H4 (cell line): ENCODE measurements at places on chromosomes 6 and 20.

GRCh38 chr6:23735151-23735550 lies 390.9 kb upstream of the NRSN1 start:
- DNase-seq: no peak

DNA sequence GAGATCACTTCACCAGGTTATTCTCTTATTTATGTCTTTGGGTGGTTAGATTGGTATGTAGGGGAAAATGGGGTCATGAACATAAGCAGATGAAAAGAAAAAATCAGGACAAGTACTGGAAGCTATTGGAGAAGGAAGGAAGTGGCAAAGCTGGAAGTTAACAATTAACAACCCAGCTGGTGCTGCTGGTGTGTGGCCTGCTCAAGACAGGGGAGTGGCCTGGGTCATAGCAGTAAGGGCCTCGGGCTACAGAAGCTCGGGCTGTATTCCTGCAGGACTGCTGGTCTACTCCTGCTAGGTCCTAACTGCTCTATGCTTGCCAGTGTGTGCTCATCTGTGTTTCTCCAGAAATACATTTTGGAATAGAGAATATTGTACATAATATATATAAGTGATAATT lies 19.6 kb downstream of the MYLIP start:
- no peak for DNase-seq

- no peak for DNase-seq
These were observed 9.9 kb downstream of the ETV7 start for GRCh38 chr6:36377594-36377993.

- no peak for DNase-seq
These were observed 2.8 kb upstream of the RNF24 start for GRCh38 chr20:4018023-4018748.

- peak; percentile 71 for DNase-seq
These were observed 48.1 kb downstream of the KCNS1 start for GRCh38 chr20:45052698-45053429.

DNA sequence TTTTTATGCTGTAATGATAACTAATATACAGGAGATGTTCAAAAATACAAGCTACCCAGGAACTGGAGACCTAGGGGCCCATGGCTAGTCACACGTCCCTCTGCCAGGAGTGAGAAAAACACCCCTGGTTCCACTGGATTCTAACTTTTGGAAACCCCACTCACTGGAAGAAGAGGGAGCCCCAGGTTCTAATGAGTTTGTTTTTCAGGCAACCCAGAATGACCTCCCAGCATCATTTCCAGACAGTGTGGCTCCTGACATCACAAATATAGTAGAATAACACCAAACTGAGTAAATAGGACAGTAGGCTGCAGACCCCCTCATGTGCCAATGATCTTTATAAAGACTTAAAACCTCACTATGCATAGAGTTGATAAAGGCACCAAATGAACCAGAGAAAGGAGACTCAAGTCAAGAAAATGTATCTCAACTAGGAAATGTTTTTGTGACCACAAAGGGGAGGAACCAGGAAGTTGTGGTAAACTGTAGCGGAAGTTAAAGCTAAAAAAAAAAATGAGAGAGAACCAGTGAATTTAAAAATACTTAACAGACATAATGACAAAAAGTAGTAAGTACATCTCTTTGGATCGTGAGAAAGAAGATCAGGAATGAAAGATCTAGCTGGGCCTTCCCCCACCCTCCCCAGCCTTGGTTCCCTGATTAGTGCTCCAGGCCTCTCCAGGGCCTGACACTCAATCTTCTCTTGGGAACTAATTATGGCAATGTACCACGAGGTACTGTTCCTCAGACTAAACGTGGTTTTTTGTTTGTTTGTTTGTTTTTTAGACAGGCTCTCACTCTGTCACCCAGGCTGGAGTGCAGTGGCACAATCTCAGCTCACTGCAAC lies 19.8 kb downstream of the HLA-E start:
- peak; percentile 34 for DNase-seq

DNA sequence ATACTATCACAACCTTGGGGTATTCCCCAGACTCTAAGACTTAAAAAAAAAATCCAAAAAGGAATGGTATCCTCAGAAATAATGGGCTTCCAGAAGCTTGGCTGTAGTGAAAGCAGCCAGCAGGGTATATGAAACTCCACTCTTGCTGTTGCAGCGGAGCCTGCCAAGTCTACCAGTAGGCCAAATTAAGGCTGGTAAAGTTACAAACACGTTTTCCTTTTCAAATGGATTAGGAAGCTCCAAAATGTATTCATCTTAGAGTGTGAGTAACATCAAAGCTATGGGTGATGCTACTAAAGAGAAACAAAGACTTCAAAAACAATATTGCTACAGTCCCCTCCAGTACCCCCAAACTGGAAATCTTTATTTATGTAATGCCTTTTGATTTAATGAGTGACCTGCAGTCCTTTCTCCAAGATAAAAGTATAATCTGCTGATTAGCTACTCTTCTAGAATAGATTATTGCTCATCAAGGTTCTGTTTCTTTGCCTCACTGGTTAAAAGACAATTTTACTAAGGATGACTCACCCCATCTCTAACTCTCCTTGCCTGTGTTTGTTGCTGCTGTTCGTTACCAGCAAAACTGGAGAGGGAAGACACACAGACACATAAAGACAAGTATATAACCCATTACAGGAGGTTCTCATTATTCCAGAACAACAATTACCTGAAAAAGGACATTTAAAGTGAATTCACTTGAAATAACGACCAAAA lies 84.9 kb downstream of the BTBD9 start:
- DNase-seq: no peak

DNA sequence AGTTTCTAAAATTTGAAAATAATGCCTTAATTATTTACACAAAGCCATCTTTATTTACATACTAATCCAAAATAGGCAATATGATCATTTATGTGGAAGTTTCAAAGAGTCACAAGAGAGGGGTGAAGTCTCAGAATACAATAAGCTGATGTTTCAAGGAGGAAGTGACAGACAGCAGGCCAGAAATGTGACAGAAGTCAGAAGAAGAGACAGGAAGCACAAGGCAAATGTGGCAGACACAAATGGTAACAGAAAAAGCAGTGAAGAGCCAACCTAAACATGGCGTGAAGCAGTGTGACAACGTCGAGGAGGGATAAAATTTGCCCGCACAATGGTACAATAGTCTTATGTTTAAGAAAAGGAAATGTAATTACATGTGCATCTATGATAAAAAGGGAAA lies 59.8 kb downstream of the SHPRH start:
- no peak for DNase-seq

DNA sequence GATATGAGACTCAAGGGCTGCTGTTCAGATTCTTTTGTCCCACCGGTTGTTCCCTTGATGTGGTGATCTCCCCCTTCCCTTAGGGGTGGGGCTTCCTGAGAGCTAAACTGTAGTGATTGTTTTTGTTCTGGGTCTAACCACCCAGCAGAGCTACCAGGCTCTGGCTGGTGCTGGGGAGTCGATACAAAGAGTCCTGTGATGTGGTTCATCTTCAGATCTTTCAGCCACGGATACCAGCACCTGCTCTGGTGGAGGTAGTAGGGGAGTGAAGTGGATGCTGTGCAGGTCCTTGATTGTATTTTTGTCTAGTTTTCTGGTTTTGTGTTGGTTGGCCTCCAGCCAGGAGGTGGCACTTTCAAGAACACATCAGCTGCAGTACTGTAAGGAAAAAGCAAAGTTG lies 801.6 kb downstream of the EPHA7 start:
- no peak for DNase-seq

GRCh38 chr6:24861934-24862333 lies 63.2 kb upstream of the ARMH2 start:
- no peak for DNase-seq

- DNase-seq: no peak
These were observed 42.8 kb upstream of the TAF8 start for GRCh38 chr6:42007286-42008137.

DNA sequence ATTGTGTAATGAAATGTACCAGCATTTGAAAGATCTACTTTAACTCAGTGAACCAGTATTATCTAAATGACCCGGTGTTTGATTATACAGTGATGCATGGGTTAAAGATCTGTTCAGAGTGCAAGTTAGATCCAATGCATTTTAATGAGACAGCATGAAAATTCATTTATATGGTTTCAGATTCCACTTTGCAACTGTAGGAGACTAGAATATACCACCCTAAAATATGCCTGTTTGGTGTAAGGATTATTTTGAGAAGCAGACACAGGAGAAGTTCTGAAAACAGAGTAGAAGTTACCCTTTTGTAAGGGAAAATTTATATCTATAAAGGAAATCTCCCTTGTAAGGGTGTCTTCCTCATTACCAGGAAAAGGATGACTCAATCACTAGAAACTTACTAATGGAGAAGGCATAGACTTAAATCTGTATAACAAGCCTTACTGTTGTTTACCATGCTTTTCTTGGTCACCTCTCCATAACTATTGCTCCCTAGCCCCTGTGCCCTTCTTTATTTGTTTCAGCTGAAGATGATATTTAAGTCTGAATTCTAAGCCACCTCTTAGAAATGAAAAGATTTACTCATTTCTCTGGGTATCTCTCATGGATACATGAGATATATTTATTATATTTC lies 105.4 kb downstream of the NCOA3 start:
- DNase-seq: no peak

GRCh38 chr6:158816329-158816728 lies 2.8 kb downstream of the EZR start:
- DNase-seq: no peak

GRCh38 chr6:5866547-5867051 lies 140.1 kb downstream of the NRN1 start:
- peak; percentile 67 for DNase-seq

DNA sequence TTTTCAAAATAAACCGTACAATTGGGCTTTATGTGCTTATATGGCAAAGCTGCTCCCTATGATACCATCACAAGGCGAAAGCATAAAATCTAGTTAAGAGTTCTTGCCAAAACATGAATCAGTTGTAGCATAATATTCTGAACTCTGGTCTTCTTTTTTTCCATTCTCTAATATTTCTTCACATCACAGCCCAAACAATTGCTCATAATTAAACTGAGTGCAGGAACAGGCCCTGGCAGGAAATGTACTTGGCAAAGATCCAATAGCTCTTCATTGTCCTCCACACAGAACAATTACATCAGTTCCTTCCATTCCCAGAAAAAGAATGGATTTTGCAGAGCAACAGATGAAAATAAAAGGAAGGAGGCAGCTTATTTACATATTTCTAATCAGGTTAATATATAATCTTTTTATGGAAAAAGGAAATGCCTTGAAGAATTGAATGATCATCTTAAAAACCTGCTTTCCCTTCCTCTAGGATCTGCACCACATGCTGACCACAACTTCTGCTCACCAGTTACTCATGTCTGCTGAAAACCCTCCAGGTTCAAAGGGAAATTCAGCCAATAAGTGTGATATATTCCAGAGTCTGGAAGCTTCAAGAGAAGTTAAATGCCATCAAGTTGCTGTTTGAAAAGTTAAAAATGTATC lies 123.3 kb upstream of the COL21A1 start:
- DNase-seq: peak; percentile 81

GRCh38 chr6:131251590-131252199 lies 116.4 kb downstream of the AKAP7 start:
- DNase-seq: no peak

DNA sequence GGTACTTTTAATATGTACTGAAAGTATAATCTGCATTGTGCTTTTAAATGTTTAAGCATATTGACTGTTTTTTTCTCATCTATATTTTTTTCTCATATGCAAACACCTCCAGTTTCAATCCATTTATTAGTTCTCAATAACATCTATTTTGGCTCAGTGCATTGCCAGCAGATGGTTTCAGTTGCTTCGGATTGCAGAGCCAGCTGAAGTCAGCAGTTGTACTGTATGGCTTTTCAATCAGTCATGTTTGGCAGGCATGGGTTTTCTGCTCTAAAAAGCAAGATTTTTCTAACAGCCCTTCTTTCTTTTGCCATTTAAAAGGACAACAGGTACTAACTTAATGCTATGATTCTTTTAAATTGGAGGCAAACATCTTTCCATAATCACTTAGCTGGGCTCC lies 121.2 kb downstream of the CD109 start:
- no peak for DNase-seq

DNA sequence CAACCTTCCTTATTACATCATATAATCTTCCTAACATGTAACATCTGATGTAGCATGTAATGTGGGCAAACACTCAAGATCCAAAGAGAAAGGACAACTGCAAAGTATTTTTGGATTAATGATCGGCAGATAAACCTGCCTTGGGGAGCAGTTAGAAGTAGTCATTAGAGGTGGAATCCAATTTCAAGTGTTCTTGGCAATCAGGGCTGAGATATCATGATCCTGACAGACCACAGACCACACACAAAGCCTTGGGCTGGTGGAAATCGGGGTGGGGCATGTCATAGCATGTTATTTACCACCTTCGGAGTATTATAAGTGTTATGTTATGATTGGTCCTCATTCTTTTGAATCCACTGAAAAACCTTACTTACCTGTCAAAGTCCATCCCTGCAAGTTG lies 16.3 kb downstream of the NCOA5 start:
- DNase-seq: no peak

DNA sequence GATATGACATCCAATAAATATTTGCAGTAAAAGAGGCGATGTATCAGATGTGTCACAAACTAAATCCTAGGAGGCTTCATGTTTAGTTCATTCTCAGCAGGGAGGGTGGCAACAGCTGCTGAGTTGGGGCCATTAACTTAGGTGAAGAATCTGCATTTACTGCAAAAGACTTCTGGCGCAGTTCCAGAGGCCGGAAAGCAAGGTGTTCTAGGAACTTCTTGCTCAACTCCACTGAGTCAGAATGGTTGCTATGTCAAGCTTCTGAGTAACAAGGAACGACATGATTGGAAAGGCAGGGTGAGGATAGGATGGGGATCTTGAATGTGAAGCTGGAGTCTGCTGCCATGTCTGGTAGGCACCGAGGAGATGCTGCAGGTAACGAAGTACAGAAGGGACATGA lies 11.7 kb downstream of the ADNP start:
- DNase-seq: peak; percentile 17

DNA sequence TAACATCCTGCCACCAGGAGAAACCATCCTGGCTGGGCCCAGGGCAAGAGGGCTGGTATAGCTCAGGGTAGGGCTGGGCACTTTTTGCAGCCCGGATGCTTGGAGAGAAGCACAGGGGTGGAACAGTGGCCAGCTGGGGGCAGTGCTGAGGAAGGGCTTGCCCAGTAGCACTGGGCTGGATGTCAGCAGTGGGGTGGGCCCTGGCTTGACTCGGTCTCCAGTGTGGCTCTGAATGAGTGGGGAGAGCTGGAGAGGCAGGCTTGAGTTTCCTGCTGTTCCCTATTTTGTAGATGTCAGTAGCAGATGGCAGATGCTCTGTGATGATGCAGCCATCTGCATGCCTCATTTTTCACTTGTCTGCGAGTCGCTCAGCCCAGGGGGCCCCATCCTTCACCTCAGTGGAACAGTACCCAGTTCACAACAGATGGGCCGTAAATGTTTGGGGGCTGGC lies 56.3 kb upstream of the TULP1 start:
- DNase-seq: no peak

GRCh38 chr20:58790454-58790853 lies 60.2 kb downstream of the GNAS-AS1 start:
- DNase-seq: no peak

- DNase-seq: no peak
These were observed 871 bp upstream of the SYNDIG1 start for GRCh38 chr20:24468401-24469115.

DNA sequence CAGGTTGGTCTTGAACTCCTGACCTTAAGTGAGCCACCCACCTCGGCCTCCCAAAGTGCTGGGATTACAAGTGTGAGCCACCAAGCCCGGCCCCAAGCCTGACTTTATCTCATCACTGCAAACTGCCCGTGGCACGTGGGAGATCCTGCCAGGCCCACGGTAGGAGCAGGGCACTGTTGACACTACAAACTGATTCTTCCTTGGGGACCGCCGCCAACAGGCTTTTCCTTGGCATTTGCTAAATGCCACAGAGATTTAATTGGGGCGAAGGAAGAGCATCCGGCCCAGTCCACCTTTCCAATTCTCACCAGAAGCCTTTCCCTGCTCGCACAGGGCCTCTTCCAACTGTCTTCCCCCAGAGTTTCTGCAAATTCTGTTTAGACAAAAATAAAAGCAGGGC lies 11.0 kb downstream of the ATP9A start:
- no peak for DNase-seq
